Effector memory CD4-positive, alpha-beta T cell (primary cell): ENCODE measurements at places on chromosomes 6 and 20.

DNA sequence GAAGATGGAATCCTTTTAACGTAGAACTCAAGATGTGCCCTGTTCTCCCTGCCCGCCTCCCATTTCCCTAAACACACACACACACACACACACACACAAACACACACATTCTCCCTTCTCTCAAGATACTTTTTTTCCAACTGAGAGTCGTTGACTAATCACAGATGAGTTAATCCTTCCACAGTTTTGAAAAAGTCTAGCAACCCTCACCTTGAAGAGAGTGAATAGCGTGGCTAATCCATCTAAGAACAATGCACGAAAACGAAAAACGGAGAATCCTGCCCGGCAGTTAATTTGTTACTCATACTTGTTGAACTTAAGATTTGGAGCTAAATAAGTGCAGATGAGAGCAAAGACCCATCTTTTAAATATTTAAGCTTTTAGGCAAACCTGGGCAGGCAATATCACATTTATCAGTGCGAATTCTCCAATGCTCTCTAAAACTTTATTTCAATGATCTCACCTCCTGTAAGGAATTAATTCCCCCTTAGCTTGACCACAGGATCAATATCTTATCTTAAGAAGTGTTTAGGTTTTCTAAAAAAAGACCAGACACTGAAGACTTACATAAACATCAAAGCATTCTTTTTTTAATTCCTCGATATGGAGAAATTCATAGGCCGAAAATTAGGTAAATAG lies 1.1 kb downstream of the AGPAT4 start:
- peak overlapping the region; percentile 55 for H3K4me3 ChIP-seq
- H3K27ac ChIP-seq = peak overlapping the region; percentile 61
- no peaks in the 10 kb centered on the region for H3K27me3 ChIP-seq
- DNase-seq = no peak
- no peaks in the 10 kb centered on the region for H3K36me3 ChIP-seq

DNA sequence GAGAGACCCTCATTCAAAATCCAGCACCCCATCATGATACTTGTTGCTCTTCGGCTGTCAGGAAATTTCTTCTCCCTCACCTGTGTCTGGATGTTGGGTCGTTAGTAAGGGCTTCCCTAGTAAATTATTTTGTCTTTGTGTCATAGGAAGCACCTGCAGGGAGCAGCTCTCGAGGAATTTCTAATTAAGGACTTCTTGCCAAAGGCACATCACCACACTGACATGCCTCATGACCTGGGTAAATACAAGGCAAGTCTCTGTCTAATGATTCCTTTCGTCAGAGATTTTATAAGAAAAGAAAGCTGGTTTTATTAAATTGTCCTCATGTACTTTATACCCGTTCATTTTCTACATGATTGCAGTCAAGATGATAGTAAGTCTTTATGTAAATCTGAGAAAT lies at the start of gene NOX3:
Gene NOX3, minus strand, starts transcription at position 74 of the 400 bp plus-strand sequence. Its CDS starts 39 bp downstream, at position 35.
- no peaks in the 10 kb centered on the region for H3K36me3 ChIP-seq
- H3K4me1 ChIP-seq = no peaks in the 10 kb centered on the region
- H3K27ac ChIP-seq = no peak within 1 kb of the TSS

DNA sequence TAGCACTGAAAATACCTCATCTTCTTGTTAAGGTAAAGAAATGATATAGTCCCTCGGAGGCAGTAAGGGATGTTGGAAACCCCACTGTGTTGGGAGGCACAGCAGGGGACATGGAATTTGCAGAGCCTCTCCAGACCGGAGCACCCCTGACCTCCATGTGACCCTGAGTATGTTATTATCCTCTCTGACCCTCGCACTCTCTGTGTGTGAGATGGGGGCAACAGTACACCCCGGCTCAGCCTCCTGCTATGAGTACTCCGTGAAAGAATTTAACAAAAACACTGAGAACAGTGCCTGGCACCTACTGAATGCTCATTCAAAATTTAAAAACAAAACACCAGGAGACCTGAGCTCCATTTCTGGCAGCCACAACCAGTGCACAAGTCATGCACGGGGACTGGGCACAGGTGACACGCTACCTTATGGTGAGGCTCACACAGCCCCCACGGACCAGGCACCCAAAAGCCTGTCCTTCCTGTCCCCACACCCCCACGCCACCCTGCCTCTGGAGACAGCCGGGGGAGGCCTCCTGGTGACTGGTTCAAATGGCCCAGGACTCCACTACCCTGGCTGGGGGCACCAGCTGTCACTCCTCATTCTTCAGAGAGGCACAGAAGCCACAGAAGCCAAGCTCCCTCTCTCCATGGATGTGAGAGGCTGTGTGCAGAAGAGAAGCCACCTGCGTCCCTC lies 6.1 kb downstream of the NINL start:
- no peak overlapping the region for H3K27ac ChIP-seq
- no peaks in the 10 kb centered on the region for H3K36me3 ChIP-seq
- H3K27me3 ChIP-seq = no peaks in the 10 kb centered on the region
- no peak for DNase-seq

DNA sequence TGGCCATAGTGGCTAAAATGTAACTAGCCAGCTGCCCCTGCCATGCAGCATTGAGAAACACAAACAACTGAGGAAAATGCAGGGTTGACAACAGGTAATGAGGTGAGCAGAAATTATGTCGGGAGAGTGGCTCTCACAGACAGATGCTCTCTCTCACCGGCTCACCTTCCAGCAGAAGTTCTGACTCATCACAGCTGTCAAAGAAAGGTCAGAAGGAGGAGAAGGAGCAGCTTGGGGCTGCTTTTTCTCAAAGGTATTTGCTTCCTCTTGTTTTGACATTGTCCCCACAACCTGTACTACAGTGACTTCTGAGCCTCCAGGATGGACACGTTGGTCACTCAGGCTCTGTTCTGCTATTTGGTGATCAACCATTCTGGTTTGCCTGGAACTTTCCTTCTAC lies 190.5 kb upstream of the HEY2 start:
- no peak for DNase-seq
- no peak overlapping the region for H3K4me3 ChIP-seq
- no peaks in the 10 kb centered on the region for H3K27me3 ChIP-seq
- H3K27ac ChIP-seq = no peak overlapping the region
- no peaks in the 10 kb centered on the region for H3K36me3 ChIP-seq

DNA sequence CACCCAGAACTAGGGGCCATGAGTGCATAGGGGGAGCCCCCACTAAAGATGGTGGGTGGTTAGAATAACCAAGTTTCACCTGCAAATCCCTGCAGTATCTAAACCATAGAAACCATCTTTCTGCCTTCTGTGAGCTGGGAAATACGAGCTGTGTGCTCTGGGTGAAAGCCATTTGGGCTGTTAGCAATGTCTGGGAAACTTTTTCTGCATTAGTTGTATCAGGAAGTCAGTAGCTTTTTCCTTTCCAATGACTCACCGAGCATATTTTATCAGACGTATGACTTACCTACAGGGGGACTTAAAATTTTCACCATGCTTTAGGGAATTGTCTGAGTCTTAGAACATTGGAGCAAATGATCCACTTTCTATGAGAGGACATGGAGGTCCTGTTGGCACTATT lies 584.0 kb downstream of the QKI start:
- no peaks in the 10 kb centered on the region for H3K27me3 ChIP-seq
- H3K36me3 ChIP-seq = no peaks in the 10 kb centered on the region
- no peak for DNase-seq
- no peak overlapping the region for H3K4me3 ChIP-seq
- H3K4me1 ChIP-seq = no peaks in the 10 kb centered on the region
- H3K27ac ChIP-seq = no peak overlapping the region

GRCh38 chr6:968791-969190 lies 275.9 kb upstream of the EXOC2 start:
- no peaks in the 10 kb centered on the region for H3K4me1 ChIP-seq
- H3K27ac ChIP-seq = no peak overlapping the region
- no peaks in the 10 kb centered on the region for H3K36me3 ChIP-seq
- no peaks in the 10 kb centered on the region for H3K27me3 ChIP-seq

- DNase-seq = no peak
- no peaks in the 10 kb centered on the region for H3K36me3 ChIP-seq
Measured at GRCh38 chr6:89254569-89254968, 37.4 kb upstream of the GABRR1 start.
